ENCODE measurements at places on chromosomes 1 and 21.
A peak's percentile ranks its signal among the peaks of the same experiment; 100 is the strongest.

GRCh38 chr1:56578963-56579875 is at the start of gene PLPP3:
Gene PLPP3 (minus strand): TSS chr1:56579563. CDS start chr1:56579016, 547 bp downstream.
- DNase-seq, result no peak

DNA sequence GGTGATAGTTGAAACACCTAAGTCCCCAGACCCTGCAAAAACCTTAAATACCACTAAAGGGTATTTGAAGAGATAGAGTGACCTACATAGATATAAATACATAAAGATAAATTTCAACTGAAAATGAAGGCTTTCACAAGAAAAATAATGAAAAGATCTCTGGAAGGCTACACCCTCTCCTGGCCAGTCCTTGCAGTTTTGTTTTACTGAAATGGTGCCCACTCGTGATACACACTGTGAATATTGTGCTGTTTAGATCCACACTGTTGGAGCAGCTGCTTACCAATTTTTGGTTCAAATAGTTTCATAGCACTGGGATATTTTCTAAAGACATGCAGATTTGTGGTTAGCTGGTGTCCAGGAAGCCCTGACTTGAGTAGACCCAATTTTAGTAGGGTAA is 31.5 kb upstream of the RNF187 start:
- no peak for DNase-seq

GRCh38 chr1:101228424-101229134 is 8.2 kb upstream of the S1PR1 start:
- DNase-seq, result no peak

- DNase-seq, result no peak
These were observed 136.3 kb downstream of the PEX14 start for GRCh38 chr1:10610901-10611600.

DNA sequence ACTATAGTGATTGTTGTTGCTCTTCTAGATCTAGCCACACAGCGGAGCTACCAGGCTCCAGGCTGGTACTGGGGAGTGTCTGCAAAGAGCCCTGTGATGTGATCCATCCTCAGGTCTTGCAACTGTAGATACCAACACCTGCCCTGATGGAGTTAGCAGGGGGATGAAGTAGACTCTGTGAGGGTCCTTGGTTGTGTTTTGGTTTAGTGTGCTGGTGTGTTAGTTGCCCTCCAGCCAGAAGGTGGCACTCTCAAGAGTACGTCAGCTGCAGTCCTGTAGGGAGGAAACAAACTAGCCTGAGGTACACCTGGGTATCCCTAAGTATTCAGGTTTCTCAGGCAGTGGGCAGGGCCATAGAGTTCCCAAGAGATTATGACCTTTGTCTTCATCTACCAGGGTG is 81.2 kb upstream of the TMPRSS2 start:
- no peak for DNase-seq

GRCh38 chr1:165747632-165748447 is 20.8 kb downstream of the TMCO1 start:
- DNase-seq, result no peak

- DNase-seq, result no peak
These were observed 38.5 kb upstream of the PGBD5 start for GRCh38 chr1:230464671-230465070.

DNA sequence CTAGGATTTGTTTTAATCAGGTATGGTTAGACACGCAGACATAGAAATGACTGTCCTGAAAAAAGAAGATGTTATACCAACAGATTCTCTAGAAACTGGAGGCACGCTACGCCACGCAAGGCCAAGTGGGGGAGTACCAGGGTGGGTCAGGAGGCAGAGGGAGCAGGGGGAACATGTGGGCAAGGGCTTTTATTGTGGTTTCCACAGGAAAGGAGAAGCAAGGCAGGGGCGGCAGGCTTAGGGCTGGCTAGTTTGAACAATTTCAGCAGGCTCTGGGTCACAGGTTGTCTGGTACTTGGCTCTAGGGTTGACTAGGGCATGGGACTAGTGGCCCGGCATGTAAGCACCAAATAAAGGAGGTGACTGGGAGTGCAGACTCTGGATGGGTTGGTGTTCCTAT is 7.2 kb downstream of the MTARC2 start:
- DNase-seq, result no peak

DNA sequence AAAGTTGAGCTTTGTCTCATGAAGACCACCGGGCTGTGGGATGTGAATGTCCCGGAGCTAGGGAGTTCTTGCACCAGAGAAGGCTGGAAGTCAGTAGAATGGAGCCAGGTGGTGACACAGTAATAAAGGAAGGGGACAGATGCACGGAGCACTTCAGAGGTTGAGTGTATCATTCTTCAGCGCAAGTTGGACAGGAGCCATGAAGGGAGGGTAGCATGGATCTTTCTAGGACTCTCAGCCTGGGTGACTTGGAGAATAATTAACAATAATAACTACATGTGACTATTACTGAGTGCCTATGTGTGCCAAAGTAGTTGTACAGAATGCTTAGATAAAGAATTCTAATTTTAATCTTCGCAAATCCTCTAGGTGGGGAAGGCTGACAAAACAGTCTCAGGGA is 258.7 kb upstream of the AJAP1 start:
- no peak for DNase-seq

DNA sequence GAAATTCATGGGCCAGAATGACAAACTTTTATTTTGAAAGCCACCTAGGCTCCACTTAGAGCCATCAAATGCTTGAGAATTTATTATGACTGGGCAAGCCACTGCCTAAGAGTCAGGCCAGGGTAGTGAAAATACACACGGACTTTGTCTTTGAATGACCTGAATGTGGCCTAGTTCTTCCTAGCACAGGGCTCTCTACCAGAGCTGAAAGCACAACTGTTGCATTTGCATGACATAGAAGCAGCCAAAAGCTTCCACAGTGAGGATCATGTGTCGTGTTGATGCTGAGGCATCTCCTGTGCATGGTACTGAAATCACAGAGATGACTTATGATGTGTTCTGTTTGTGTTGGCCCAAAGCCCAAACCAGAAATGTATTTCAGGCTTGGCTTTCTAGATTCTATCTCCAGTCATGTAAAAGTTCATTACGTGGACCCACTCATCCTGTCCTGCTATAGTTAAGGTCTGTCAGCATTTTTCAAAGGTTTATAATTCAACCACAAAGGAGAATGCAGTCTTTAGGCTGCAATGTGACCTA is 164.0 kb upstream of the UBE2U start:
- no peak for DNase-seq

DNA sequence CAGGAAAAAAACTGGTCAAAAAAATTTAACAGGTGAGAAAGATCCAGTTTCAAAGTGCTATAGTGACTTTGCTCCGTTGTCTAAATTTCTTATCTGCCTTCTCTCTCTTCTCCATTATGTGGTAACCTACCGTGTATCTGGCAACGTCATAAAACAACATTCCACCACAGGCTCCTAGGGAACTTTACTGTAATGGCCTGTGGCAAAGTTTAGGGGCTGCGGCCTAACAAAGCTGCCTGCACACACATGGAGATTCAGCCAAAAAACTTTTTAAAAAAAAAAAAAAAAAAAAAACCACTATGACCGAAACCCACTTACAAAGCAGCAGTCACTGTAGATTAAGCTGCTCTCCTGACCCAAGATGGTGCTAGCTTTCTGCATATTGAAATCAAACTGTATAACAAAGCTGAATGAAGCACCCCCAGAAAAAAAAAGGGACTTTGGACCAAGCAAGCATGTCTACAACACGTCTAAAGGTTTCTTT is 202.6 kb downstream of the SLC45A1 start:
- DNase-seq, result no peak

GRCh38 chr21:18146820-18147219 is 97.8 kb upstream of the CHODL start:
- DNase-seq, result no peak

DNA sequence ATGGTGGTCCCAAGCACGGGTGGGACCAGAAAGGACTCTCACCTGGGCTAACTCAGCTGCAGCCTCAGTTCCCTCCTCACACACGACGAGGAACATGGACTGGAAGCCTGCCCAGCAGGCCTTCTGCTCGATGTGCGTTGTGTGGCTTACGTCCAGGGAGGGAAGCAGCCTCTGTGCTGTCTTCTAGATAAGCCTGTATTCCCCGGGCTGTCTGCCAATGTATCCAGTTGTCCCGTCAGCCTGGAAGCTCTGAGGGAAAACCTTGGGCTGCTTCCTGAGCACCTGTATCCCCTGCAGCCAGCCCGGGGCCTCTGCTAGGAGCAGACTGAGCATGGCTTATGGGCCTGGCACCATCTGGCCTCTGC is 10.5 kb downstream of the PCSK9 start:
- DNase-seq, result no peak

GRCh38 chr21:16192902-16193301 is 463.1 kb downstream of the USP25 start:
- DNase-seq, result no peak

DNA sequence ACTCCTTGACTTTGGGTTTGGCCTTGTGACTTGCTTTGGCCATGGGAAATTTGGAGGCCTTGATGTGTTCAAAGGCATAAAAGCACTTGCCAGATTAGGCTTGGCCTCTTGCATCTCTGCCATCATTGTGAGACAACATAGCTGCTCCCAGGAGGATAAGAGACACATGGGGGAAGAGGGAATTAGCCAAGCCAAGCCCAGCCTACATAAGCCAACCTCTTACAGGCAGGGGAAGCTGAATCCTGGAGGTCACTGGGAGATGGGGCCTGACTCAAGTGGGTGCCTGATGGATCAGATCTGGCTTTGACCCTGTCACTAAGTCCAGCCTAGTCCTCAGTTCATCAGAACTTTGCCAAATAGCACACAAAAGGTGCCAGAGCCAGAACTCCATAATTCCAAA is 37.6 kb upstream of the HMGB4 start:
- DNase-seq, result no peak

DNA sequence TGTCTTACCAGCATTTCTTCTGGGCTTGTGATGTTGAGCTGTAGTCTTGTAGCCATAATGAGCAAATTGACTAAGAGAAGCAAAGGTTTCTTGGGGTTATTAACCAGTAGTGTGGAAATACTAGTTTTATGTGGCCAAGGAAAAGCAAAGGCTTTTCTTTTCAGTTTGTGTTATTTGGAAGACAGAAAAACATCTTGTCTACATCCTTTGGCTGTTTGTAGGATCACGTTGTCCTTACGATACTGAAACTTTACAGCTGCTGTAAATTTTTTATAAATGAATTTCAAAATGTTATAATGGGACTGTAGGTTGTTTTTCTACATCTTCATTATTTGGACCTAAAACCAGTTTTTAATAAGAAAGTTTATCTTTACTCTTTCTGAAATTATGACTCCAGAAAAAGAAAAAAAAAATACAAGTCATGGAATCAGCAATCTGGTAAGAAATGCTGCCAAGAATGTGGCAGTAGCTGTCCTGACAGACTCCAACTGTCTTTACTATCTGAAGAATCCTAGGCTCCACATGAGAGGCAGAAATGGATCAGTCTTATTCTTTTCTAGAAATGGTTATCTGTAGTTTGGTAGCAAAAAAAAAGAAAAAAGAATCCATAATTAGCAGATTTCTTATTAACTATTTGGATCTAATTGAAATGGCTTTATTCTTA is 41.6 kb upstream of the QSOX1 start:
- no peak for DNase-seq

- DNase-seq, result no peak
These were observed 4.7 kb downstream of the POGK start for GRCh38 chr1:166843769-166844596.

DNA sequence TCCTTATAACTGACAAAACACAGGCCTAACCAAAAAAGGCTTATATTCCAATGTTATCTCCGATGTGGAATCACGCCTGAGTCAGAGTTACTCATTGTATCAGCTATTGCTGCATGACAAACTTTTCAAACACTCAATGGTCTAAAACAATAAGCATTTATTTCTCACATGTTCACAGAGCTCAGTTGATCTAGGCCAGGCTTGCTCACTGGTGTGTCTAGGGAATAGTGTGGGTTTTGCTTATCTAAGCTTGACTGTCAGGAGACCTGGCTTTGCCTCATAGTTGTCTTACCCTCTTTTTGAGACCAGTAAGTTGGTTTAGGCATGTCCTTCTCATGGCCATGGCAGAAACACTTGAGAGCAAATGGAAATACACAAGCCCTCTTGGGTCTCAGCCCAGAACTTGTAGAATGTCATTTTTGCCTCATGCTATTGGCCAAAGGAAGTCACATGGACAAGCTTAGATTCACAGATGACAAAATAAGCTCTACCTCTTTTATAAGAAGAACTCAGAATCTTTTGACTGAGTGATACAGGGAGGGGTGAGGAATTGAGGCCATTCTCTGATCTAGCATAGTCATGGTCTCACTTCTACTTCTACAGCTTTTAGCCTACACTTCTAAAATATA is 130.8 kb downstream of the HMCN1 start:
- no peak for DNase-seq

- no peak for DNase-seq
These were observed 10.0 kb downstream of the AHDC1 start for GRCh38 chr1:27593678-27594563.

GRCh38 chr1:203342192-203342940 is 8.6 kb downstream of the FMOD start:
- DNase-seq, result peak; percentile 38

- DNase-seq, result no peak
These were observed 20.5 kb upstream of the XPR1 start for GRCh38 chr1:180611016-180611930.

- DNase-seq, result no peak
These were observed 5.0 kb upstream of the RWDD3 start for GRCh38 chr1:95229037-95229436.

- no peak for DNase-seq
These were observed 49.2 kb downstream of the ENAH start for GRCh38 chr1:225603538-225604354.

GRCh38 chr1:19202396-19202795 is 7.7 kb downstream of the UBR4 start:
- DNase-seq, result no peak

Measured in stimulated activated CD4-positive, alpha-beta T cell treated with anti-CD3 and anti-CD28 coated beads, TNF-alpha, amount 100 ng/mL, for 1 hour (primary cell).